Activated CD4-positive, CD25-positive, alpha-beta regulatory T cell (primary cell): ENCODE measurements at places on chromosomes 16 and 17.

DNA sequence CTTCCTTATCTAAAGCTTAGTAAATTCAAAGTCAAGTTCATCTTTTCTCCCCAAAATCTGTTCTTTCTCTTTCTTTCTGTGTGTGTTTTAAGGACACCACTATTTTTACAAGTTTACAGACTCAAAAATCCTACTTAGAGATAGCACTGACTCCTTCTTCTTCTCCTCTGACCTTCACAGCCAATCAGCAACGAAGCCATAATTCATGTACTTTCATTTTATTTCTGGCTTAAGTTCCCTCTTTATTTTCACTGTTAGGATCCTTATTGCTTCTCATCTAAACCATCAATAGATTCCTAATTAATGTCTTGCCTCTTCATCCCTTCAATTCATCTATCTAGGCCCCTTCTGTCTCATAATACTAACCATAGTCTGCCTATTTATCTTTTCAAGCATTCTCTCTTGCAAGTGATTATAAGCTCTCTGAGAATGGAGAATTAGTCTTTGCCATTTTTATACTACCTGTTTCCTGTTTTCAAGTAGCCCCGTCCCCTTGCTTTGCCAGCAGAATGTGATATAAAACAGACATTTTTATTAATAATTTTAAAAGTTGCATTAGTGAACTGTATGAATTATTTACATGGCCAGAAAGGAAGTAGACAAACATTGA, 27.0 kb downstream of the CDC27 start:
- DNase-seq, result no peak

GRCh38 chr16:86665319-86665675, 86.9 kb downstream of the FOXL1 start:
- DNase-seq, result no peak

GRCh38 chr16:28277537-28278388, 14.6 kb upstream of the SBK1 start:
- peak; percentile 63 for DNase-seq

GRCh38 chr17:42067371-42068091, 17.1 kb upstream of the C17orf113 start:
- DNase-seq, result peak; percentile 60

DNA sequence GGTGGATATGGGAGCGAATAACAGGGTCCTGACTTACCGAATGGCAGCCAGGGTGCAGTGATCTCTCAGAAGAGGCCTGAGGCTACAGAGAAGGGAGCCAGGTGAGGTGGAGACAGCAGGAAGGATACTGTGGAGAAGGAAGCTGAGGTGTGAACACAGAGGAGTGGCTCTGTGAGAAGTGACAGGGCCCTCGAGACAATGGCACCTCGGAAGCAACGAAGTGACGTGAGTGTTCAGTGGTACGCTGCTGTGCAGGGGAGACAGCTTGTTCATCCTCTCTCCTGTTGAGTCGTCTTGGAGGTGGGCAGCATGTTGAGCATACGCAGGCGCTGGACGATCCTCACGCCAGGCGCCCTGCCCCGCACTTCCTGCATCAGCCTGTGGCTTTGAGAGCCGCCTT, 390.3 kb downstream of the CPPED1 start:
- DNase-seq, result no peak

- no peak for DNase-seq
These were observed 45.9 kb downstream of the SRCIN1 start for GRCh38 chr17:38559880-38560230.

- DNase-seq, result no peak
These were observed 247.4 kb downstream of the SHISA9 start for GRCh38 chr16:13148836-13149235.

GRCh38 chr16:2004795-2005517, 4.7 kb downstream of the ZNF598 start:
- no peak for DNase-seq

GRCh38 chr16:17404941-17405689, 65.6 kb downstream of the XYLT1 start:
- DNase-seq, result no peak

GRCh38 chr16:54331241-54332002, 44.8 kb upstream of the IRX3 start:
- no peak for DNase-seq

DNA sequence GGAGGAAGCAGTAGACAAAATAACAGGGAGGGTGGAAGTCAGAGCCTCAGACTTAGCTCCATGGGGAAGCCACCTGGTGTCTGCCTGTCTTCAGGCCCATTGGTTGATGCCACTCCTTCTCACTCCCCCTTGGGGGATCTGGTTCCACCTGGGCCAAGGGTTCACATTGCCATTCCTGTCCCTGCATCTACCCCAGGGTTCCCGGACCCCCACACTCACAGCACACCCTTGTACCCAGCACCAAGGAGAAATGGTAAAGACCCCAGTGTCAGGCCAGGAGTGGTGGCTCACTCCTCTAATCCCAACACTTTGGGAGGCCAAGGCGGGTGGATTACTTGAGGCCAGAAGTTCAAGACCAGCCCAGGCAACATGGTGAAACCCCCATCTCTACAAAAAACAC, 1.0 kb upstream of the CA7 start:
- no peak for DNase-seq

- DNase-seq, result peak; percentile 79
These were observed 78.1 kb upstream of the TOB1 start for GRCh38 chr17:50944054-50944901.

- DNase-seq, result no peak
These were observed 204.9 kb downstream of the LGALS9B start for GRCh38 chr17:20262226-20263114.

DNA sequence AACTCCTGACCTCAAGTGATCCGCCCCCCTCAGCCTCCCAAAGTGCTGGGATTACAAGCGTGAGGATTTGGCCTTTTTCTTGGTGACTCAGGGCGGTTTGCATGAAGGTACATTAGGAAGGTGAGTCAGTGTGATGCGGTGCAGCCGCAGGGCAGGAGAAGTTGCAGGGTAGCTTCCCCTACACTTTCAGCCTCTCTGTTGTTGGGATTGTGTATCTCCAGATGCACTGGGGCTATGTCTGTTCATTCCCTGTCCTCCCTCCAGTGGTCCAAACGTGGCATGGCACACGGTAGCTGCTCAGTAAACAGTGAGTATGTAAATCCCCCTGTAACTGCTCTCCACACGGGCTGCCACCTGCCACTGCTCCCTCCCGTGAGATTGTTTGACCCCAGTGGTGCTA, 109.1 kb upstream of the CDC42EP4 start:
- no peak for DNase-seq
